Fibroblast of lung (primary cell): ENCODE measurements at places on chromosomes 16 and 17.

DNA sequence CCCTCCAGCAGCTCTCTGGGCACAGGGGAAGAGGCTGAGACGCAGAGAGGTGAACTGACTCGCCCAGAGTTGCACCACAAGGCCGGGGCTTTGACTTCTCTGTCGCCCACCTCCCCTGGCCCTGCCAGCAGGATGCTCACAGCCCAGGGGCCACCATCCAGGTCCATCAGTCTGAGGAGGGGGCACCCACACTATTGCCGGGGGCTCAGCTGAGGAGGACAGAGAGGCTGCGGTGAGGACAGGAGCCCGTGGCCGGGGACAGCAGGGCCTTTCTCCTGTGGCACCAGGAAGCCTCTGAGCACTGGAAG is 32.6 kb downstream of the KDM8 start:
- no peak for DNase-seq

DNA sequence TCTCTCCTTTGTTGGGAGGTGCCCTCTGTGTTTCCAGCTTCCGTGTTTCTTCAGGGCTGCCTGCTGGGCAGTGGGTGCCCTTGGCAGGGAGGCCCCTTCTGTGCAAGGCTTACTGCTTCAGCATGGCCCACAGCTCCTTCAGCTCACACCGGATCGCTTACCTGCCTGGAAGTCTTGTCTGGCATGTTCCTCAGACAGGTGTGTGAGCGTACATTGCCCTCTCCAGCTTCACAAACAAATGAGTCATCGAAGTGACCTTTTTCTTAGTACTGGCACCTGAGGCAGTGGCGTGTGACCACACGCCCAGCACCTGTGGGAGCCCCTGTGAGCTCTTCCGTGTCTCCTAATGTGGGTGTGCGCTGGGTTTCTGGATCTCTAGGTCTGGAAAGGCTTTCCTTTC is 3.5 kb downstream of the RAB40C start:
- no peak for DNase-seq

GRCh38 chr16:81461766-81462165 is 17.2 kb downstream of the CMIP start:
- no peak for DNase-seq

GRCh38 chr16:87864331-87864989 is 4.8 kb downstream of the SLC7A5 start:
- peak; percentile 77 for DNase-seq

DNA sequence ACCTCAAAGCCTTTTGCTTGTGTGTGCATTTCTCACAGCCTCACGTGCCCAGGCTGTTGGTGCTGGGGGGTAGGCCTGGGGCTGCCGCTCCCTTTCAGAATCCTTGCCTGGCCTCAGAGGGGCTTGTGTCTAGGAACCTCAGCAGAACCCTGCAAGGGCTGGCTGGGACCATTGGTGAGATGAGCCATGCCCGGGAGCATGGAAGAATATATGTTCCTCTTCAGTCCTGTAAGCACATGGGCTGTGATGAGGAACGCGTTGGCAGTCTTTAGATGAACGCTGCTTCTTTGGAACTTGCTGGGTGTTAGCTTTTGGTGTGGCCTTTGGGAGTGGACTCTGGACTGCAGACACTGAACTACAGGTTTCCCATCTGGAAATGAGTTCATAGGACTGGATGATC is 32.0 kb upstream of the SLC5A10 start:
- no peak for DNase-seq

DNA sequence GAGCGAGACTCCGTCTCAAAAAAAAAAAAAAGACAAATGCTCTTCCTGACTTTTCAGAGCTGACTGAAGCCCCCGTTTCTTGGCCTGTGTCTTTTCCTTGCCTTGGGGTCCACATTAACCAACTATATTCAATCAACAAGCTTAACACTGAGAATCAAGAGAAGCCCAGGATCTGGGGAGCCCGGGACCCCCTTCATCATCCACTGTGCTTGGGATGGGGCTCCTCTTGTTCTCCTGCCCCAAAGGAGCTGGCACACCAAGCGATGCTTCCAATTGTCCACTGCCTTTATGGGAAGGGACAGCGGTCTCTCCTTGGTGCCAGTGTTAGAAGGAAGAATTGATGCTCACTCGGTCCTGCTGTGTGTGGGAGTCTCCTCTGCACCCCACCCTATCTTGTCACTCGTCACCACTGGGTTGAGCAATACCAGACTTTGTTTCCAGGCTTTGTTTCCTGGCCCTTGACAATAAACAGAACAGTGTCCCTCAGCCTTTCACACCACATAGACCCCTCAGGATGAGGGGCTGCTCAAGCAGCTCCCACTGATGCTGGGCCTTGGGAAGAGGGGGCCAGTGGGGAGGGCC is 146.7 kb downstream of the KCNJ12 start:
- DNase-seq, result no peak

GRCh38 chr17:19753051-19753509 is 5.0 kb upstream of the ALDH3A1 start:
- peak; percentile 55 for DNase-seq

DNA sequence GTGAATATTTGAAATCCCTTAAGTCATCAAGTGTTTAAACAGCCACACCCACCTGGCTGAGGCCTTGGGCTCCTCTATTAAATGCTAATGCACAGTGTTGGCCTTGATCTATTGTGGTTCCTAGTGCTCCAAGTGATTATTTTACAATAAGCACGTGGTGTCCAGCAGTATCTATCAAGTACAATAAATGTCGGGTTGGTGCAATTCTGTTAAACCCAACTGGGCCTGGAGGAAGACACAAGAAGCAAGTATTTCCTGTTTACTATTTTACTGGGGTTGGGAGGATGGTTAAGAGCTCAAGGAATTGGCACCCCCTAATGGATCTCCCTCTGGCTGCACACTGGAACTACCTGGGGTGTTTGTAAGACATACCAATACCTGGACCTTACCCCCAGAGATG is 72.1 kb upstream of the HNF1B start:
- peak; percentile 53 for DNase-seq

- DNase-seq, result peak; percentile 30
These were observed 22.6 kb downstream of the SLC5A10 start for GRCh38 chr17:18974407-18975149.

GRCh38 chr17:59858167-59858816 is 34.5 kb downstream of the TUBD1 start:
- no peak for DNase-seq

GRCh38 chr17:37083456-37083855 is 134.7 kb downstream of the AATF start:
- peak; percentile 12 for DNase-seq

DNA sequence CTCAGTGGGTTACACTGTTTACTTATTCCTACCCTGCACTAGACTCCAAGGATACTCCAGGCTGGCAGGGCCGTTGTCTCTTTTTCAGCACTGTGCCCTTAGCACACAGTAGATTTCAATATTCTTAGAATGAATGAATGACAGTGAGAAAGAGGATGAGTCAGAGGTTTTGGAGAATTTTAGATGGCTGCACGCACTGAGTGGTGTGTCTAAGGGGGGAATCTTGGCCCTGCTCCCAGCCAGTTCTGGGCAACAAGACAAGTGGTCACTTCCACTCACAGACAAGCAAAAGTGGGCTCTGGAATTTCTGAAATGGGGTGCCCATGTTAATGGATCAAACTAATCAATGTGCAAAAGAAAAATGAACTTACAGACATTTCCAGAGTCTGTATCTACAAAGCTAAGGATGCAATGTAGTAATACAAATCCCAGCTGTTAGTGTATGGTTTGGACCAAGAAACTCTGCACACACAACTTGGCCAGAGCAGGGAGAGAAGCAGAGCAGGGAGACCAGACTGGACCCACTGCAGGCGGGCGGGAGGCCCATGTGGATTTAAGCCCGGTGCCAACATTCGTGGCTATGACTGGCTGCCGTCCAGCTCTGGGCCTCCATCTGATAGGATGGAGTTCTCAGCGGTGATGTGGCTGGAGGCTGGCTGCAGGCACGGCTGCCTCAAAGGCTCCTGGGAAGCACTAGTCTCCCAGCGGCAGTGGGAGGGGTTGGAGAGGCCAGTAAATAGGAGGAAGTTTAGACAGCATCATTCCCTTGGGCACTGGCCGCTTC is 95.6 kb upstream of the CDYL2 start:
- DNase-seq, result peak; percentile 86

GRCh38 chr17:81453712-81454111 is 58.5 kb downstream of the BAHCC1 start:
- DNase-seq, result no peak

DNA sequence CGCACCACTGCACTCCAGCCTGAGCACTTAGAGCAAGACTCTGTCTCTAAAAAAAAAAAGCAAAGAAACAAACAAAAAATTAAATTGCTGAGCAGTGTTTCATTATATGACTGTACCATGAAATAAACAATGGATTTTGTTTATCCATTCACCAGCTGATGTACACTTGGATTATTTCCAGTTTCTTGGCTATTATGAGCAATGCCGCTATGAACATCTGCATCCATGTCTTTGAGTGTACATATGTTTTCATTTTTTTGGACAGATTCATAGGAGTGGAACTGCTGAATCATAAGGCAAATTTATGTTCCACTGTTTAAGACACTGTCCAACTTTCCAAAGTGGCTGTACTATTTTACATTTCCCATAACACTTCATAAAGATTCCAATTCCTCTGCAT is 8.0 kb downstream of the RNF157 start:
- DNase-seq, result peak; percentile 65

GRCh38 chr17:57670769-57671569 is 74.1 kb downstream of the CCDC182 start:
- DNase-seq, result no peak

DNA sequence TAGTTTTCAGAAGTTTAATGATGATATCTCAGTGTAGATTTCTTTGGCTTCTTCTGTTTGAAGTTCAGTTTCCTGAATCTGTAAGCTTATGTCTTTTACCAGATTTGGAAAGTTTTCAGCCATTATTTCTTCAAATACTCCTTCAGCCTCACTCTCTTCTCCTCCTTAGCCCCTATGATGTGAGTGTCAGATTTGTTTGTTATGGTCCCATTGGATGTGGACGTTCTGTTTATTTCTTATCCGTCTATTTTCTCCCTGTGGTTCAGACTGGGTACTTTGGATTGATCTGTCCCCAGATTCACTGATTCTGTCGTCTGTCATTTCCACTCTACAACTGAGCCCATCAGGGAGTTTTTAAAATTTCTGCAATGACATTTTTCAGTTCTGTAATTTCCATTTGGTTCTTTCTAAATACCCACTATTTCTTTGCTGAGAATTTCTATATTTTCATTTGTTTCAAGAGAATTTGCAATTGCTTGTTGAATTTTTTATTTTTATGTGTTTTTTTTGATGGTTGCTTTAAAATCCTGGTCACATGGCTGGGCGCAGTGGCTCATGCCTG is 110.9 kb downstream of the SEC14L1 start:
- DNase-seq, result no peak

GRCh38 chr16:77500286-77500598 is 65.4 kb upstream of the ADAMTS18 start:
- DNase-seq, result no peak

- DNase-seq, result peak; percentile 77
These were observed at the start of gene XYLT2 for GRCh38 chr17:50345432-50346312. XYLT2 (plus strand) TSS chr17:50346126; CDS start chr17:50346141, 15 bp downstream.

DNA sequence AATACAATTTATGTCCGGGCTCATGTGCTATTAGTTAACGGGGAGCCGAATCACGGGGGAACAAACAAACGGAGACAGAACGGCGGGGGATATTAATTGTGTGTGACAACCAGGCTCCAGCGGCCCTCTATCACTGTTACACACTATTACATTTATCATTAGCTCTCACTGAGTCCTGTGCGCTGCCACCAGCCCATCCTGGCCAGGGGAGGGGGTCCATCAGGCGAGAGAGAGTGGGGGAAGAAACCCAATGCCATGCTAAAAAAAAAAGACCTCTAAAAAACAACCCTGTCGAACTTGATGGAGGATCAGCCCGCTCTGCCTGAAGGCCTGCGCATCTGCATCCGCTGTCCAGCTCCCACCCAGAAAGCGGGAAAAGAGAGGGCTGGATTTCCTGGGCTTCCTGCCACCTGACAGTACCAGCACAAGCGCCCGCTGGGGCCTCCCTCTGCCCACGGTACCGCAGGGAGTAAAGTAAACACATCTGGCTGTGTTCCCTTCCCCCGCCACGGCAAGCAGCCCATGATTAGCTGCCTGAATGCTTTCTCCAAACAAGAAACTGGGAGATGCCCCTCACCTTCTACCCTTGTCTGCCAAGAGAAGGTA is 41.7 kb downstream of the PIPOX start:
- DNase-seq, result peak; percentile 26

DNA sequence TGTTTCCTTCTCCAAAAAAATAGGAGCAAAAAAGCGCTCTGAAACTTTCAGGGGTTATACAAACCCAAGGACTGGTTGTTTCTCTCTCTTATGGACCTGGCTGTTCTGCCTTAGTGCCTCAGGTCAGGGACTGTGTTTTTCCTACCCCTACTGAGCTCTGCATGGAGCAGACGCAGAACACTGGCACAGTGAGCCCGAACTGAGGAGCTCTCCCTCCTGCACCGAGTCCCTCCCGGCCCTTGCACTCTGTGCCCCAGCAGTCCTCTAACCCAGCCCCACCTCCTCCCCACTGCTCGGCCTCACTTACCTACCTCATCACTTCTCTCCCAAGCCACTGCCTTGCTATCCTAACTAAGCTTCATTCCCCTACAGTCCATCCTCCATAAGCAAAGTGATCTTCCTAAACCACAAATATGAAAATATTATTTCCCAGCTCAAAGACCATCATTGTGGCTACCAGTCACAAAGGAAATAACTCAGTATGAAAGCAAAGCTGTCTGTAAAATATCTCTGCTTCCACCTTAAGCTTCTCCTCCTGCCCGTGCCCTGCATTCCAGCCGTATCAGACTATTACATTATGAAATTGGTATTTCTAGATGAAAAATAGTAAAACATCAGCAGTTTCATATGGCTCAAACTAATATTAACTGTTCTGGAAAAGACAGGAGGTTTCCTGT is 13.6 kb downstream of the MEIOB start:
- peak; percentile 15 for DNase-seq

DNA sequence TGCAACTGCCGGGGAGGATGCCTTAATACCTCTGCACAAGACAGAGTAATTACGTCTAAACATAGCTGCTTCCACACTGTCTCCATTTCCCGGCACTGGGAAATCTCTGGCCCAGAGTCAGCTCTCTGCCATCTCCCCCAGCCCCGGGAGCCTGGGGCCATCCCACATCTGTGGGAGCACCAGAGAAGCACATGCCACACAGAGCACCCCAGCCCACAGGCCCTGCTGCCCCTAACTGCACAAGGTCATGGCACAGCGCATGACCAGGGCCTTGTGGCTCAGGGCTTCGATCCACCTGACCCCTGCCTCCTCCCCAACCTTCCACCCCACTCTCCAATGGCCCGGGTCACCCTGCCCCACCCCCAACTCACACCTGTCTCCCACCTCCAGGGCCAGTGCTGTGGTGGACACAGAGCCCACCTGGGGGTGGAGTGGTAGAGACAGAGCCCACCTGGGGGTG is 36.6 kb upstream of the RBFOX3 start:
- no peak for DNase-seq

DNA sequence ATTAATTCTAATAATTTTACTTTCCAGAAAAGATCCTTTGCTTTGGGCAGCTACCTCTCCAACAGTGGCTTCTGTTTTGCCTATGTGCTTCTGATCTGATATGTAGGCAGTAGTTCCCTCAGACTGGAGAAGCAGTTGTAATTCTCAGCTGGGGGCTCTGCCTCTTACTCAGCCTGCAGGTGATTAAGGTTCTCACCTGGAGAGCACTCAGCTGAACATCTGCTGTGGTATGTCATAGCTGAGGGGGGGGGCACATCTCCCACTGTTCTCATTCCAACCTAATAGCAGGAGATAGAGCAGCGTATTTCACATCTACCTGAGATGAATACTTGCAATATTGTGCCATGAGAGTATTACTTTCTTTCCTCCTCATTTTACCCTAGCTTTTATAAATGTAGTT is 511.9 kb upstream of the CDH8 start:
- DNase-seq, result no peak
